ENCODE measurements at places on chromosomes 6 and 20. TPM values are rescaled to one million over a fixed set of nuclear protein-coding genes. Genes with fewer than 3 reads are reported as not detected.

The BANF2 gene
- total RNA-seq = not detected

The FAM217A gene
- not detected for total RNA-seq

The TMC2 gene
- not detected for total RNA-seq

The EDN3 gene
- total RNA-seq = 3.0 TPM

The BHLHE23 gene
- not detected for total RNA-seq

The ALDH8A1 gene
- total RNA-seq = 0.07 TPM

Data from A549 treated with Mapracorat at 1 μM for 4 hours (cell line).